ENCODE measurements at places on chromosomes 13 and 19.

DNA sequence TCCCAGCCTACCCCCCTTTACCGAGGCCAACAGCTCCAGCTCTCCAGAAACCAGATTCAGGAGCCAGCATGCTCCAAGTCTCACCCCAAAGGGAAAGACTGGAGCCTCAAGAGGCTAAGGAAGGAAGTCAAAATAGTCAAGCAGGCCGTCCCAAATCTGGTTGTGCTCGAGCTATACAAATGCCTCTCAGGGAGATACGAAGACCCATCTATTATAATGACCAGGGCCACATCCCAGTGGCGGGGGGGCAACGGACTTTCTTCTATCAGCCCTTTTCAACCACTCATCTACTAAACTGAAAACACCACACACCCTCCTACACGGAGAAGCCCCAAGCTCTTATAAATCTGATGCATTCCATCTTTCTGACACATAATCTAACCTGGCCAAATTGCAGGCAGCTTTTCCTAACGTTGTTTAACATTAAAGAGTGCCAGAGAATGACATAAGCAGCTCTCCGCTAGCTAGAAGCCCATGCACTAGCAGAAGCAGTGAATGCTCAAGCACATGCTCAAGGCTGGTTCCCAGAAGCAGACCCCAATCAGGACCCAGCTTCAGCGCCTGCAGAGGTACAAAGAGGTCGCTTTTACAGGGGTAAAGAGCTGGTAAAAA is 104.6 kb upstream of the ZNF98 start:
- no peak for DNase-seq

DNA sequence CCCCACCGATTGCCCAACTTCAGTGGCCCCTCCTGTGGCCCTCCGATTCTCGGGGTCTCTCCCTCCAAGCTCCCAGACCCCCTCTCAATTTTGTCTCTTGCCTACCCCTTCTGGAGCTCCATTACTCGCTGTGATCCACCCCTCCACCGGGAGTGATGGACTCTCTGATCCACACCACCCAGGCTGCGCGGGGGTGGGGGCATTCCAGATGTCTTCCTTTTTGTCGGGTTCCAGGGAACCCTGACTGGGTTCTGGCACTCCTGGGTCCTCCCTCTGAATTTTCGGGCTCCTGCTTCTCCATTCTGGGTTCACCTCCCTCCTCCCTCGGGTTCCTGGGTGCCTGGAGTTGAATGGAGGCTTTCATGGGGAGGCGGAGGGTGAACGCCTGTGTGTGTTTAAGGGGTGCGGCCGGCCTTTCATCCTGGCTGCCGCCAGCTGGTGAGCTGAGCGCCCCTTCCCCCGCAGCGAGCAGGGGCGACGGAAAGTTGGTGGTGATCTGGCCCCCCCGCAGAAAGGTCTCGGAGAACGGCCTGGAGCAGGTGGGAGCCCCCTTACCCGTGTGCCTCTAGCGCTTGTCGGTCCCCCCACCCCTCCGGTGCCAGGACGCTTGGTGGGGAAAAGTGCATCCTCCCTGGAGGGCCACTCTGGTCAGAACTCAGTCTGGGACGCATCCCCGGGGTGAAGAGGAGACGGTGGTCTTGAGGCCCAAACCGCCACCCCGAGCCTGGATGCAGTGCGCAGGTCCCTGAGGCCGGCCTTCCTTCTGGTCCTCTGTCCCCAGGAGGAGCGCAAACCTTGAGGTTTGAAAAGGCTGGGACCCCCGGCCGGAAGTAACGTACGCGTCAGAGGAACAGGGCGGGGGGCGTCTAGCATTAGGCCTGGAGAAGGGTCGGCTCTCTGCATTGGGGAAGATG is 1.6 kb downstream of the MISP3 start:
- DNase-seq, result no peak

GRCh38 chr13:75760131-75761021 is 124.2 kb downstream of the LMO7 start:
- DNase-seq, result no peak

GRCh38 chr13:98577836-98578285 is 954 bp upstream of the STK24 start:
- no peak for DNase-seq

GRCh38 chr19:38273499-38273898 is 9.1 kb downstream of the SPINT2 start:
- no peak for DNase-seq

DNA sequence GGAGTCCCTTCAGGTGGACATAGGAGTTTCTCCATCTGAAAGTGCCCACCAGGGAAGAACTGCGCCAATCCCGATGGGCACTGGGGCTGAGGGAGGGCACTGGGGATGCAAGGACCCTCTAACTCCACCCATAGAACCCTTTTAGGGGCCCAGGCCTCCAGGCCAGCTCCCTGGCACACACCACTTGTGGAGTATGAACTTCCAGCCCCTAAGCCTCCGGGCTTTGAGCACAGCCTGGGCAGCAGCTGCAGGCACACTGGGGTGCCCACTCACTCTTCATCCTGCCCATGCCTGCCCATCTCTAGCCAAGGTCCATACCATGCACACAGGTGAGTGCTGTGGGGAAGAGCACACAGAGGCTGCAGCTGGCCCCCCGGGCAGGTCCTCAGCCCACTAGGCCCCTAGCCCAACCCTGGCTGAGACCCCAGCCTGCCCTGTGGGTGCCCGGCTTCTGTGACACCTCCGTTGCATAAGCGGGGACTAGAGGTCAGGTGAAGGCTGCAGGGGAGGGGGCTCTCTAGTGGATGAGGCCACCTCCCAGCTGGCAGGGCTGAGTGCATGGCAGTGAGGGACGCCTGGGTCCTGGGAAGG is 14.6 kb upstream of the SLC7A10 start:
- no peak for DNase-seq

- DNase-seq, result no peak
Observed at GRCh38 chr13:63167699-63168337, 1752.2 kb upstream of the PCDH20 start.

- no peak for DNase-seq
Observed at GRCh38 chr19:13038306-13039210, 43.3 kb downstream of the NFIX start.

GRCh38 chr19:46392837-46393236 is 20.5 kb downstream of the CCDC8 start:
- DNase-seq, result no peak

DNA sequence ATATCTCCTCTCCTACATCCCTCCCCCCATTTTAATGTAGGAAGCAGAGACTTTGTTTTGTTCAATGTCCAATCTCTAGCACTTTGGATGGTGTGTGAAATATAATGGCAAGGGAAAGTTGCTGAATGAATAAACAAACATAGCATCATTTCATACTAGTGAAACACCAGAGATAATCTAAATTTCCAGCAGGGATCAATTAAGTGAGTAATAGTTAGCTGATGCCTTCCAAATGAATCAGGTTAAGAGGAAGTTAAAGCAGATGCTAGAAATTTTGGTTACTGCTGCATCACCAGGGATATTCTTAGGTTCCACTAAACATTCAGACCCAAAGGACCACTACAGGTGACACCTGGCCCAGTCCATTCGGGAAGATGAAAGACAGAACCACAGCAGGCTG is 8.1 kb downstream of the MRPS31 start:
- DNase-seq, result no peak

GRCh38 chr19:41868120-41868988 is 8.3 kb downstream of the RPS19 start:
- no peak for DNase-seq

DNA sequence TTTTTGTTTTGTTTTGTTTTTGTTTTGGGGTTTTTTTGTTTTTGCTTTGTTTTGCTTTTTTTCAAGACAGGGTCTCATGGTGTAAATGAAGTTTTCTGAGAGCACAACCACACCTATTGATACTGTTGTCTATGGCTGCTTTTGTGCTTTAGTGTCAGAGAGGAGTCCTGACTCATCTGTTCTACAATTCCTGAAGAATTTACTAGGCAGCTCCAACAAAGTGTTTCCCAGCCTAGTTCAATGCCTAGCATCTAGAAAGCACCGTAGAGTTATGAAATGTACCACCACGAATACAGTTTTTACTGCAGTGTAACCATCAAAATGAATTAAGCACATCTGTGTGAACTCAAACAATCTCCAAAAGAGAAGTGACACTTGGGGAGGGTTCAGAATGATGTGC is 21.2 kb downstream of the SAFB start:
- no peak for DNase-seq

GRCh38 chr19:5228932-5229777 is 111.5 kb downstream of the PTPRS start:
- no peak for DNase-seq

DNA sequence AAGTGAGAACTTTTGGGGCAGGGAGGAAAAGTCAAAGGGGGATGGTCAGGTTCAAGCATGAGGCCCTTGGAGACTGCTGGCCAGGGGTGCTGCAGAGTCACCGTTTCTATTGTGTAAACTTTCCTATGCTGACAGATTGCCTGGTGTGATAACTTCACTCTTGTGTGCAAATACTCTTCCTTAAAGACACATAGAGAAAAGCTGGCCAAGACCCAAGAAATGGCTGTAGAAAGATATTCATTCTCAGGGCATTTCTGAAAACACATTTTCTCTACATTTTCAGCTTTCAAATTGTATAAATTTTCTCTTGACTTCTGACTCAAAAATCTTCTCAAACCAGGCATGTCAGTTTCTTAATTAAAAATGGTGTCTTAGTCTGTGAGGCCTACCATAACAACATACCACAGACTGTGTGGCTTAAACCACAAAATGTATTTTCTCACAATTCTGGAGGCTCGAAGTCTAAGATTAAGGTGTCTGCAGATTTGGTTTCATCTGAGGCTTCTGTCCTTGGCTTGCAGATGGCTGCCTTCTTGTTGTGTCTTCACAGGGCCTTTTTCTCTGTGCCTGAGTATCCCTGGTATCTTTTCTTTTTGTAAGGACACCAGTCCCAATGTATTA is 304.5 kb downstream of the KCNRG start:
- DNase-seq, result no peak

DNA sequence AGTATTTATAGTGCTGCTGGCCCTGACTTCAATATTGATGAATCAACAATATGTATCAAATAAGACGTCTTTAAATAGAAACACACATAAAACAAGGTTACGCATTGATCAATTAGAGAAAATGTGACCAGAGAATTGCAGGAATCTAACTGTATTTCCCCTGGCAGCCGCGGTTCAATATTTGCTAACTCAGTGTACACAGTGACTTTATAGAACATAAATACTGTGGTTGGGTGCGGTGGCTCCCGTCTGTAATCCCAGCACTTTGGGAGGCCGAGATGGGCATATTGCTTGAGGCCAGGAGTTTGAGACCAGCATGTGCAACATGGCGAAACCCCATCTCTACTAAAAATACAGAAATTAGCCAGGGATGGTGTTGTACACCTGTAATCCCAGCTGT is 22.8 kb upstream of the UPF3A start:
- no peak for DNase-seq

DNA sequence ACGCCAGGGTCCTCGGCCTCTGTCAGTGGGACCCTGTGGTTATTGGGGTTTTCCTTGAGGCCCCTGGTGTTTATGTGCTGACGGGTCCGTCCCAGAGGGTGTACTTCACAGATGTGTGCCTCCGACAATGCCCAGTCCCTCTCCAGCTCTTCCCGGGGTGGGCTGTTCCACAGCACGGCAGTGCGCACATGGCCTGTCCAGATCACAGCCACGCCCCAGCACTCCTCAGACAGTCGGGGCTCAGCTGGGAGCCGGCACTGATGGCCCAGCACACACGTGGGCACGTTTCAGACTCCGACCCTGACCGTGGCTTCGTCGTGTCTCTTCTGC is 16.9 kb upstream of the F7 start:
- no peak for DNase-seq

GRCh38 chr13:45742985-45743384 is 40.9 kb downstream of the CBY2 start:
- DNase-seq, result no peak

DNA sequence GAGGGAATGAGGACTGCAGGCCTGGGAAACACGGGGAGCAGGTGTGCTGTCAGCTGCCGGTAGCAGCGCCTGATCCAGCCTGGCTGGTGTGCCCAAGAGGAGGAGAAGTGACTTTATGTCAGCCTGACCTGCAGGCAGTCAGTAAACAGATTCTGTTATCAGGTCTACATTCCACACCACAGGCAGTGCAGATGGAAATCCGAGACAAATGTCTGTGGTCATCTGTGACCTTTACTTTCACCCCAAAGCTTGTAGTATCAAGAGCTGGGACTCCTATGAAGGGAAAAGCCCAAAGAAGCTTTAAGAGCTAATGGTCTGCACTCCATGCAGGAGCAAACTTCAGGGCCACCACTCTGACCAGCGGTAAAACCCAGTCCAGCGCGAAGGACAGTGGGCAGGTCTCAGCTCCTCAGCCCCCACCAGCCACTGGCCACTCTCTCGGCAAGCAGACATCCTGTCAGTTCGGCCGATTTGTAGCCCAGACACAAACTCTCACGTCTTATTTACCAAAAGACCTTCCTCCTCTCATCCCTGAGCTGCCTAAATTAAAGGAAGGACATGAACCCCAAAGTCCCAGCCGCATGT is 7.7 kb downstream of the EPS15L1 start:
- no peak for DNase-seq

GRCh38 chr13:102309110-102309509 is 92.7 kb downstream of the FGF14 start:
- DNase-seq, result no peak

DNA sequence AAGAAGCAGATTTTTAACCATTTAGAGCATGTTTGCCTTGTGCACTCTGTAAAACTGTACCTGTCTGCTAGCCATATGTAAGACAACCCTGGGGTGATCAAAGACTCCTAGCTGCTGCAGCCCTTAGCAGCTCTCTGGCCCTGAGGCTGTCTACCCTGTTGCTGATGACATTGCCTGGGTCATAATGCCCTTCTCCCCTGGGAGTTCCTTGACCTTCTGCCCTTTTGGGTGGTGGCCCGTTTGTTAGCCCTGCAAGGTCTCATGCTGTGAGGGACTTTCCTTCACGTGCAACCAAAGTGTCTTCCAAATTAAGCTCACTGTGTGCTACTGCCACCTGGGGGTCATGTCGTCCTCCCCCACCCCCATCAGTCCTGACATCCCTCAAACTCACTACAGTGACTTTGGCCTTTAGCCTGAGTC is 7.4 kb downstream of the GPC6 start:
- no peak for DNase-seq

Measured in non-pigmented ciliary epithelial cell (primary cell).